ENCODE measurements at places on chromosomes 3 and 15. TPM values are rescaled to one million over a fixed set of nuclear protein-coding genes. Genes with fewer than 3 reads are reported as not detected.
A peak's percentile ranks its signal among the peaks of the same experiment; 100 is the strongest.

The SCAPER gene
- polyA plus RNA-seq: 5.2 TPM

- no peak for DNase-seq
- no peaks in the 10 kb centered on the region for H3K36me3 ChIP-seq
- H3K27me3 ChIP-seq: no peaks in the 10 kb centered on the region
- no peaks in the 10 kb centered on the region for H3K4me1 ChIP-seq
- H3K4me3 ChIP-seq: no peak overlapping the region
These were observed 83.1 kb downstream of the PLCH1 start for GRCh38 chr3:155661760-155662159.

- no peaks in the 10 kb centered on the region for H3K4me1 ChIP-seq
- H3K4me3 ChIP-seq: no peak overlapping the region
- H3K36me3 ChIP-seq: no peaks in the 10 kb centered on the region
- H3K27ac ChIP-seq: no peak overlapping the region
- DNase-seq: peak; percentile 26
- no peaks in the 10 kb centered on the region for H3K27me3 ChIP-seq
These were observed 164.0 kb downstream of the IL20RB start for GRCh38 chr3:137121704-137122314.

- no peak overlapping the region for H3K4me3 ChIP-seq
- peaks cover 44% of the 10 kb centered on the region for H3K4me1 ChIP-seq
- no peak for DNase-seq
- H3K27me3 ChIP-seq: no peaks in the 10 kb centered on the region
- H3K36me3 ChIP-seq: peaks cover 3% of the 10 kb centered on the region
These were observed 33.8 kb downstream of the MBNL1 start for GRCh38 chr3:152302521-152303021.

DNA sequence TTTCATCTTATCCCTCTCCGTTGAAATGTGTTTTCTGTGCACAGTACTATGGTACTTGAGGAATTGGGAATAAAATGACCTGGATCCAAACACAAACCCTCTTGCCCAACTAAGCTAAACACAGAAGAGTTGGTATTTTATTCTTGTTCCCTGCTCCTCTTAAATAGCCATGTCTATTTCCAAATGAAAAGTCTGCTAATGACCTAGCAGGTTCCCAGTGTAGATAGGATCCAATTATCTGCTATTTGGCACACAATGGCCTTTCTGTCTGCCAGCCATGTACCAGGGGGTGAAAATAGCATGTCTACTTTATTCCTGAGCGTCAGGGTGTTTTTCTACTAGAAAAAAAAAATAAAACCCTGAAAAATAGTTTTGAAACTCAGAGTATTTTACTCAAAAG is 657.0 kb upstream of the NAALADL2 start:
- H3K4me3 ChIP-seq: no peak overlapping the region
- H3K4me1 ChIP-seq: no peaks in the 10 kb centered on the region
- DNase-seq: no peak
- H3K36me3 ChIP-seq: no peaks in the 10 kb centered on the region

DNA sequence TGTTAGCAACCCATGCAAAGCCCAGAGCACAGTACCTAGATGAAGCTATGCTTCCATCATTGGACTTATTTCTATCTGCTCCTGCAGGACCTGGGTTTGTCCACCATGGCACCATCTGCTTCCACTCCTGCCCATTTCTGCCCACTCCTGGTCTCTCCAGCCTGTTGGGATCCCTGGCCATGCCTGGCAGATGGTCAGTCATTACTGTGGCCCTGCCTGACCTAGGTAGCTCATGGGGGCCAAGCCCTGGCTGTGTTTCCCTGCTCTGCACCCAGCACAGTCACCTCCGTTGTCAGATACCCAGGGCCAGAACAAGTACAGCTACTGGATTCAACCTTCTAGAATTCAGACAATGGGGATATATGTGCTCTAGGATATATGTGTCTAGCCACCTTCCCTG is 185.8 kb upstream of the TLE3 start:
- H3K27ac ChIP-seq: no peak overlapping the region
- no peaks in the 10 kb centered on the region for H3K36me3 ChIP-seq
- H3K27me3 ChIP-seq: peaks cover 9% of the 10 kb centered on the region
- H3K4me1 ChIP-seq: peaks cover 3% of the 10 kb centered on the region
- DNase-seq: no peak

The RASL12 gene
- polyA plus RNA-seq: not detected

DNA sequence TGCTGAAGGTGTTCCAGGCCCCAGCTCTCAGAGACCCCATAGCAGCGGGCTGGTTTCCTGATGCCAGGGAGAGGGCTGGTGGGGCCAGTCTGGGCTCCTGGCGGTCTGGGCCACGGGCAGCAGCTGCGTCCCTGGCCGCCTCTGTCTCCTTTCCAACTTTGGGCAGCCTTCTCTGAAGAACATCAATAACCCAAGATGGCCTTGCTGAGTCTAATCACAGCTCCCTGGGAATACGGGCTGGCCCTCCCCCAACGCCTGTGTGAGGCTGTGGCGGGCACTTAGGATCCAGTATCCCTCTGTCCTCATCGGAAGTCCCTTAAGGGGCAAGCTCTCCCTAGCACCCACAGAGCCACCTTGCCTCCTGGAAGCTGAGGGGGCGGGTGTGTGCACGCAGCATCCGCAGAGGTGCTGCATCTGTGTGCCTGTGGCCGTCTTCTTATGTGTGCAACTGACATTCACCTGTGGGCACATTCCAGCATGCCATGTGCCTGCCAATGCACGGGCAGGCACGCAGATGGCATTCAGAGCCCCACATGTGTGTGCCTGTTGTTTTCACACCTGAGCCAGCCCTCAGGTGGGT is 2.1 kb downstream of the ATP2B2 start:
- H3K27me3 ChIP-seq: peaks cover 43% of the 10 kb centered on the region
- H3K36me3 ChIP-seq: no peaks in the 10 kb centered on the region
- no peak overlapping the region for H3K4me3 ChIP-seq
- no peak overlapping the region for H3K27ac ChIP-seq
- DNase-seq: no peak

DNA sequence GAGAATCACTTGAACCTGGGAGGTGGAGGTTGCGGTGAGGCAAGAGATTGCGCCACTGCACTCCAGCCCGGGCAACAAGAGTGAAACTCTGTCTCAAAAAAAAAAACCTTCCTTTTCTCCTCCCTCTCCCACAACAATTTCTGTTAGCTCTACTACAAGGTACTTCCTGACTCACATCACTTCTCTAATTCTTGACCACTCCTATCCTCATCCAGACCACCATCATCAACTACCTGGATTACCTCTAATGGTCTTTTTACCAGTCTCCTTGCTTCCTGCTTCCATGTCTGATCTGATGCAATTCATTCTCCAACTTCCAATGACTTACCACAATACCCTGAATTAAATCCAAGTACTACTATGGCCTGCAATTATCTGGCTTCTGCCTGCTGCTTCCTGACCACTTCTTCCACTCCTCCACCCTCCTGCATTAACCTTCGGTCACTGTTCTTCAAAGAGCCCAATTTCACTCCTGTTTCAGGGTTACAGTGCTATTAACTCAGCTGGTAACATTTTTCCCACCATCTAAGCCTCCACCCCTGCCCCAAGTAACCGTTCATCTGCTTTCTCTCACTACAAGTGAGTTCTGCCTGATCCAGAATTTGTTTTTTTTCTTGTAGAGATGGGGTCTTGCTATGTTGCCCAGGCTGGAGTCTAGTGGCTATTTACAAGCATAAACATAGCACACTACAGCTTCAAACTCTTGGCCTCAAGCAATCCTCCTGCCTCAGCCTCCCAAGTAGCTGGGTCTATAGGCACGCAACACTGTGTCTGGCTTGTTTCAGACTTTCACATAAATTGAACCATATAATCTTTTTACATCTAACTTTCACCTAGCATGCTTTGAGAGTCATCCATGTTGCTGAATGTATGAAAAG is 27.8 kb downstream of the DCAF1 start:
- H3K36me3 ChIP-seq: peaks cover 11% of the 10 kb centered on the region
- H3K27ac ChIP-seq: no peak overlapping the region
- no peaks in the 10 kb centered on the region for H3K4me1 ChIP-seq
- DNase-seq: no peak
- no peak overlapping the region for H3K4me3 ChIP-seq

The ZBTB47 gene
- polyA plus RNA-seq: 5.1 TPM

DNA sequence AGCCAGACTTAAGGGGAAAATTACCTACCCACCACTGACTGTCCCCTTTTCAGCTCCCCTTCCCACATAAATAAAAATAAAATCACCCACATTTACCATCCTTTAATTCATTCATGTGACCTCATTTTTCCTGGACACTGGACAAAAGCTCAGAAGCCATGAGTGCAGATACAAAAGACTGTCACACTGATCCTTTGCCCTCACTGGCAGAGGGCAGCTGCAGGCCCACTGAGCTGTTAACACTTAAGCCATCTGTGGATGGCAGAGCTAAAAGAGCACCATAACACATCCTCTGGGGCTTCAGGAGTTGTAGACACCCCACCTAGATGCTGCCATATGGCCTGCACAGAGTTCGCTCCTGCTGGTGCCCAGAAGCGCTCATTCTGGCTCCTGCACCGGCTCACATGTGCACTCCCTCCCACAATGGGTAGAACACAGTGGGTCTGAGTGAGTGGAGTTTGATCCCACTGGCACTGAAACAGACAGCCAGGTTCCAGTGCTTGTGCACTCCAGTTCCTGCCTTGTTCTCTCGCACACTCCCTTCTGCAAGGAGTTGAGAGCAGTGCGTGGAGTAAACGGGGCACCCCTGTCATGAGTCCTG is 38.8 kb downstream of the EDC3 start:
- no peak overlapping the region for H3K4me3 ChIP-seq
- H3K27me3 ChIP-seq: no peaks in the 10 kb centered on the region
- peaks cover 2% of the 10 kb centered on the region for H3K36me3 ChIP-seq
- no peak overlapping the region for H3K27ac ChIP-seq

- H3K36me3 ChIP-seq: no peaks in the 10 kb centered on the region
- H3K27me3 ChIP-seq: no peaks in the 10 kb centered on the region
- no peaks in the 10 kb centered on the region for H3K4me1 ChIP-seq
- DNase-seq: no peak
These were observed 121.8 kb downstream of the AGBL1 start for GRCh38 chr15:86201313-86202008.
